ENCODE measurements at places on chromosomes 5 and 9.

GRCh38 chr5:174692982-174693422, 31.4 kb upstream of the MSX2 start:
- DNase-seq: no peak

DNA sequence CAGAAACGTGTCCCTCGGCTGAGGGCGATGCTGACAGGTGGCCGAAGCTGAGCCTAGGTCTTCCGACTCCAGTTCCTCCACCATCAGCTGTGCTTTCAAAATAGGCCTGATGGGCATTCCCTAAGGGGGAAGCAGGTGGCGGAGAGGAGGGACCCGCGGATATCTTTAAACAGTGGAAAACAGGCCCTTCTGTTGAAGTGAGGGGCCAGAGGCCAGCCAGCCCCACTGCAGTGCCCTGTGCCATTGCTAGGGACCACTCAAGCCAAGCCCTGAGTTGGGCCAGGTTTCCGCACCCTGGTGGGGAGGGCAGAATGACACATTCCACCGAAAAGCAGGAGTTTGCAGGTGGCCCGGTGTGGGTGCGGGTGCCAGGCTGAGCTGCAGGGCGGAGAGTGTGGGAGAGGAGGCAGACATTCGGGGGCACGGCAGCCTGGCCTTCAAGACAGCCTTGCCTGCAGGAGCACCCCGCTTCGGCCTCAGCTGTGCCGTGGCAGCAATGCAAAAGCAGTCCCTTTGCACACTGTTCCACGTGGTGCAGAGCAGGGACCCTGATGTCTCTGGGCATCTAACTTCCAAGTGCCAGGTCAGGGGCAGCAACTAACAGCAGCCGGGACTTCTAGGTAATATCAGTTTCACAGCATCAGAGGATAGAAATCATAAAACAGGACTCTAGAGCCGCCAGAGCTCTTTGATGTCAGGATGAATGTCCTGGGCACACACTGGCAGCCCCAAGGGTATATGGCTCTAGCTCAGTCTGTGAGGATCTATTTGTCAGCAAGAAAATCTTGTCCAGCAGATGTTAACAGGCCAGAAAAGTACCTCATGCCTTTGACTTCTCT, 17.2 kb downstream of the HNRNPH1 start:
- no peak for DNase-seq

GRCh38 chr5:135693371-135693955, 114.7 kb upstream of the CXCL14 start:
- no peak for DNase-seq

DNA sequence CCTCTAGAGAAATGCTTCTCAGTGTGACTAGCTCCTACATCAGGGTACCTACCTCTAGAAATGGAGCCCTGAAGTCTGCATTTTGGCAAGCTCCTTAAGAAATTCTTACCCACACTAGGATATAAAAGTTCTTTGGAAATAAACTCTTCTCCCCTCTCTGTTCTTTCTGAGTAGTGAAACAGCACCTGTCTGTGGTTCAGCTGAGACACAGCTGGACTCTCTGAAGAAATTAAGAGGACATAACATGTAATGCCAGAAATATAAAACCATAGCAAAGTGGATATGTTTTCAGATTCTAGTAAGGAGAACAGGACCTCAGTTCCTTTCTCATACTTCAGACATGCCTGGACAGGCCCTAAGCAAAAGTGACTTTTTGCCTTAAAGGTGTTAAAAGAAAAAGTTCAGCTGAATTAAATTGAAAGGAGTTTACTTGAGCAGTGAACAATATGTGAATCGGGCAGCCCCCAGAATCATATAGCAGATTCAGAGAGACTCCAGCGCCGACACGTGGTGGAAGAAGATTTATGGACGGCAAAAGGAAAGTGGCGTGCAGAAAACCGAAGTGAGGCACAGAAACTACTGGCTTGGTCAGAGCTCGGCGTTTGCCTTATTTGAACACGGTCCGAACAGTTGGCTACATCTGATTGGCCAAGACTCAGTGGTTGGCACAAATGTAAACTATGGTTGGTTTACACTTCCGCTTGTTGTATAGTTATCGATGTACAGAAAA, 64.5 kb downstream of the PRKACG start:
- no peak for DNase-seq

- DNase-seq: no peak
These were observed 17.1 kb downstream of the TMEM8B start for GRCh38 chr9:35845824-35846771.

DNA sequence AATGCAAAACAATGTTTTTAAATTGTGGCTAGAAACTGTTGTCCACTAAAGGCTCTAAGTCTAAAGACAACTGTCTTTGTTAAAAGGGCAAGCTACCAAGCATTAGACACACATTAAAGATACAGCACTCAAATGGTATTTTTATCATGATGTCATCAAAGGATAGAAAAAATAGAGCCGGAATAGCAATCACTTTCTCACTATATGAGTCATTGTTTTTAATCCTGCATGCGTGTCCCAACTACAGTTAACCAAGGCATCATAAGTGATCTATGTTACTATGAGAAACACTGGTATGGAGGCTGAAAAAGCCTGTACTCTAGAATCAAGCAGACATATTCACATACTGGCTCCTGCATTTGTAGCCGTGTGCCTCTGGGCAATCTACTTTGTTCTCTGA, 1.9 kb upstream of the PJA2 start:
- peak; percentile 50 for DNase-seq

- DNase-seq: no peak
These were observed 215.8 kb downstream of the EPB41L4A start for GRCh38 chr5:112203229-112203628.

GRCh38 chr5:8864053-8864452, 681.8 kb downstream of the SEMA5A start:
- DNase-seq: peak; percentile 56

GRCh38 chr9:86754581-86755560, 192.4 kb downstream of the GAS1 start:
- DNase-seq: no peak

DNA sequence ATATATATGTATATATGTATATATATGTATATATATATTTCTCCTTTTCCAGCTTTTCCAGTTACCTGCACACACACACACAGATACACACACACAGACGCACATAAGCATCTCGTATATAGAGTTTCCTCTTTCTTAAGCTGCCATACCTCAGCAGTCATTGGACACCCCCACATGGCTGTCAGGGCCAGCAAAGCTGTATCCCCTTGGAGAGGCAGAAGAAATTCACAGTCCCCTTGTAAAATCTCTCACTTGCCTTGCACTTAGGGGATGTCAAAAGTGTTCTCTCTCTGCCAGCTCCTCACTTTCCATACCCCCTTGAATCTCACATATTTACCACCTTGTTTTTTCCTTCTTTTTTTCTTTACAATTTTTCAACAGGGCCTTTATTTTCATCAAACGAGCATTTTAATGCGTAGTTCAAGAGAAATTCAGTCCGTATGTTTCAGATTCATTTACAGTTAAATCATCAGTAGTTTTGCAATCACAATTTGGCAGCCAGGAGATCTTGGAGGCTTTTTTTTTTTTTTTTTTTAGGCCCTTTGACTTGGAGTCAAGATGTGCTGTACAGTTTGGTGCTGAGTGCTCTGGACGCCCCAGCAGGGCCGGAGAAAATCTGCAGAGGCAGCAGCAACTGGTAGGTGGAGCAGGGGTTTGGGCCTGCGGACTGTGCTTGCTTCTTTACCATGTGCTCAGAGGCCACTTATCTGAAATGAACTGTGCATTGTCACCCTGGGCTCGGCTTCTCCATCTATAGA, 244.9 kb upstream of the KLF4 start:
- no peak for DNase-seq

DNA sequence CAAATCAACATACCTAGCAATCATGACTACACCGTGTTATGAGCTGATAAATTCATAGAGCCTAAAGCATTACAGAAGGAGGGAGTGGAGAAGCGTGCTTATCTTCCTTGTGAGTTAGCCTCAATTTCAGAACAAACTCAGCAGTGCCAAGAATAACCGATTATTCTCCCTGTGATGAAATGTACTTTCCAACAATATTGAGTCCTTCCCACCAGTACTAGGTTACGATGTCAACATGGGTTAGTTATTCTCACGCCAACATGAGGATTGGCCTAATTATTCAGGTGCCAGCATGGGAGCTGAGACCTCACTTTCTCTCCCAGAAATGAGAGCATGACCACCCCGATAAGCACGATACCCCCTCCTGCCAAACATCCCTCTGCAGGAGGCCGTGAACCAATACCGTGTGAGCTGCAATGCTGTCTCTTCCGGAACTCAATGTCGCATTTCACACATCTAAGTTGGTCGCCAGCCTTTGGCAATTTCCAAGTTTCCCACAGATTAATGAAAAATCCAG, 193.7 kb downstream of the ENC1 start:
- no peak for DNase-seq

GRCh38 chr9:25913806-25914205, 235.6 kb upstream of the TUSC1 start:
- no peak for DNase-seq

- peak; percentile 9 for DNase-seq
These were observed 40.6 kb downstream of the IRX2 start for GRCh38 chr5:2710910-2711309.

DNA sequence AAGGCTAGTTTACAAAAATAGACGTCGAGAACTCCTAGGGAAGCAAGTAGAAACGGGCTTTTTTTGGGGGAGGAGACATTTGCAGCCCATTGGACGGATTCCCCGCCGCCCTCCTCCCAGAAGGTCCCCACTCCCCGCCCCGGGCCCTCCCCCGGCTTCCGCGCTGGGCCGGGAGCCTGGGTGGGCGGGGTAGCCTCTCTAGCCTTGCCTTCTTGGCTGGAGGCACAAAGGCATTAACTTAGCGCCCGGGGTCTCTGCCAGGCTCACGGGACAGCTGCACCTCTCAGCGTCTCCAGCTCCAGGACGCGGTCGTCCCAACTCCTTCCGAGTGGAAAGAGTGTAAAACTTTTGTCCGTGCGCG, at the start of gene DMRTA1:
TSS of gene DMRTA1 (plus strand) at position 236 of the 361 bp plus-strand sequence. CDS start 242 bp downstream, outside the sequence.
- DNase-seq: no peak

DNA sequence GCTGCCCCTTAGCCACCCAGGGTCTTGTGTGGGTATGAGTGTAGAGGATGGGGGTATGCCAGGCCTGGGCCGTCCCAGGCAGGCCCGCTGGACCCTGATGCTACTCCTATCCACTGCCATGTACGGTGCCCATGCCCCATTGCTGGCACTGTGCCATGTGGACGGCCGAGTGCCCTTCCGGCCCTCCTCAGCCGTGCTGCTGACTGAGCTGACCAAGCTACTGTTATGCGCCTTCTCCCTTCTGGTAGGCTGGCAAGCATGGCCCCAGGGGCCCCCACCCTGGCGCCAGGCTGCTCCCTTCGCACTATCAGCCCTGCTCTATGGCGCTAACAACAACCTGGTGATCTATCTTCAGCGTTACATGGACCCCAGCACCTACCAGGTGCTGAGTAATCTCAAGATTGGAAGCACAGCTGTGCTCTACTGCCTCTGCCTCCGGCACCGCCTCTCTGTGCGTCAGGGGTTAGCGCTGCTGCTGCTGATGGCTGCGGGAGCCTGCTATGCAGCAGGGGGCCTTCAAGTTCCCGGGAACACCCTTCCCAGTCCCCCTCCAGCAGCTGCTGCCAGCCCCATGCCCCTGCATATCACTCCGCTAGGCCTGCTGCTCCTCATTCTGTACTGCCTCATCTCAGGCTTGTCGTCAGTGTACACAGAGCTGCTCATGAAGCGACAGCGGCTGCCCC, 2.6 kb downstream of the SLC35A4 start:
- no peak for DNase-seq

DNA sequence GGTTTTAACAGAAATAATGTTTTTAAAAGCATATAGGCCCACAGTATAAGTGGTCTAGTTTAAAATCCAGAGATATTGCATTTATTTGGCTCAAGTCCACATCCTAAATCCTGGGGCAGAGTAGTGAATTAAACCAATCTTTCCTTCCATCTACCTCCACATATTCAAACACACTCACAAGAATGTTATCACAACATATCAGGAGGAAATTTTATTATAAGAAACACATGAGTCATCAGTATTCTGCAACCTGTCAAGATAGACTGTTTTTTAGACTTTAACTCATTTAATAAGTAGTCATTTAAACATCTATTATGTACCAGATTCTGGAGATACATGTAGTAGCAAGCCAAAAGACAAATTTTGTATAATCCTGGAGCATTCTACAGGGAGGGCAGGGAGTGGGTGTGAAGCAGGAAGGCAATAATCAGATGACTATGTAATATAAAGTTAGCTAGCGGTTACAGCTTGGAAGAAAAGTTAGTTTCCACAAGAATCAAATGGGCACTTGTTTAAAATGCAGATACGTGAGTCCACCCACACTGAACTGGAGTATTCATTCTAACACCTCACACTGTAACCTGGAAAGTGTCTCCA, 187.3 kb upstream of the PIK3R1 start:
- no peak for DNase-seq
